Endothelial cell (in vitro differentiated cells): ENCODE measurements at places on chromosomes 2 and 18. TPM values are rescaled to one million over a fixed set of nuclear protein-coding genes. Genes with fewer than 3 reads are reported as not detected.

The PRKAG3 gene
- total RNA-seq, result not detected

DNA sequence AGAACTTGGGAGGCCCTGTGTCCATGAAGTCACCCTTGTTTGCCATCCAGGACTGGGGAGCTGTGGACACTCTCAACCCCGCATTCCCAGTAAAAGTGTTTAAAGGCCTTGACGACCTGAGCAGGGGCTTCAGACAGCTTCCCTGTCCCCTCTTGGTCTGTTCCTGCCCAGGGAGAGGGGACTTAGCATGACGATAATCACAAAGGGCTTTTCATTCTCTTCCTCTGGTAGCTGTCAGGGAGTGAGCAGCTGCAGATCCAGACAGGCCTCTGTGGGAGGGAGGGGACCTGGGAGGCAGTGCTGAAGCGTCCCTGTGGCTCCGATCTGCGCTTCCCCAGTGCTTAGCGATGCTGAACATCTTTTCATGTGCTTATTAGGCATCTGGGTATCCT lies 77.8 kb upstream of the HS6ST1 start:
- H3K36me3 ChIP-seq, result no peaks in the 10 kb centered on the region
- no peak for DNase-seq

- peaks cover 8% of the 10 kb centered on the region for H3K4me1 ChIP-seq
- DNase-seq, result no peak
- no peaks in the 10 kb centered on the region for H3K36me3 ChIP-seq
- H3K4me3 ChIP-seq, result no peak overlapping the region
- peaks cover 11% of the 10 kb centered on the region for H3K27me3 ChIP-seq
- H3K27ac ChIP-seq, result no peak overlapping the region
These were observed 87.8 kb downstream of the DDX1 start for GRCh38 chr2:15679386-15679924.

DNA sequence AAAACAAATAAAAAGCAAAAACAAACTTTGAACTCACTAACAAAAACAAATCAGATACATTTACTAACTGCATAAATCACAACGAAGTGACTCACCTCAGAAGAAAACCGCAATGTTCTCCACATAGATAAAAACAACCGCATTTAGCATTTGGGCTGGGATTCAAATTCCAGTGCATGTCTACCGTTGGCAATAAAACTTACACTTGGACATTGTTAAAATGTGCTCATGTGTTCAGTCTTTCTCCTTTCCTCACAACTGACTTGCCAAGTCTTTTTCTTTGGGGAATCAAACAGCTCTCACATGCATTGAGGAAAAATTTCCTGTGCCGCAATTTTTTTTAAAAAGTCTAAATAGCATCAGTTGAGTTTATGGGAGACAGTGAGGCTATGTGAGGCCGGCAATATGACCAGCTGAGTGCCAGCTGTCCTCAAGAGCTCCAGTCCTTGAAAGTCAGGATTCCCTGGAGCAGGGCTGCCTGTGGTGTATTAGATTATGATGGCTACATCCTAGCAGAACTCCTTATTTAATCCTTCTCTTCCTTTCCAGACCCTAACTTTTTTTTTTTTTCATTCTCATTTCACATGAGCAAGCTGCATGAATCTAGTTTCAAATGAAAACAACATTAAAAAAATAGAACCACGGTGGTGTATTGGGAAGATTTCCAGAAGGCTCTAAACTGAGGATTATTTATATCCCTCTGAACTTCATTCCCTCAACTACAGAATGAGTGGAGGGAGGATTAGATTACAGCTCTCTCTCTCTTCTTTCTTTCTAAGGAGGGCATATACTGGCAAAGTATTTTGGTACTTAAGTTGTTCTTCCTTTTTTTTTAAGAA lies 70.2 kb upstream of the MEIS1 start:
- H3K4me3 ChIP-seq, result no peak overlapping the region
- H3K27ac ChIP-seq, result no peak overlapping the region
- DNase-seq, result no peak
- no peaks in the 10 kb centered on the region for H3K27me3 ChIP-seq
- H3K4me1 ChIP-seq, result no peaks in the 10 kb centered on the region

GRCh38 chr2:75077909-75078308 lies 119.5 kb downstream of the POLE4 start:
- DNase-seq, result no peak
- no peak overlapping the region for H3K27ac ChIP-seq
- no peak overlapping the region for H3K4me3 ChIP-seq
- H3K36me3 ChIP-seq, result no peaks in the 10 kb centered on the region
- H3K27me3 ChIP-seq, result no peaks in the 10 kb centered on the region

DNA sequence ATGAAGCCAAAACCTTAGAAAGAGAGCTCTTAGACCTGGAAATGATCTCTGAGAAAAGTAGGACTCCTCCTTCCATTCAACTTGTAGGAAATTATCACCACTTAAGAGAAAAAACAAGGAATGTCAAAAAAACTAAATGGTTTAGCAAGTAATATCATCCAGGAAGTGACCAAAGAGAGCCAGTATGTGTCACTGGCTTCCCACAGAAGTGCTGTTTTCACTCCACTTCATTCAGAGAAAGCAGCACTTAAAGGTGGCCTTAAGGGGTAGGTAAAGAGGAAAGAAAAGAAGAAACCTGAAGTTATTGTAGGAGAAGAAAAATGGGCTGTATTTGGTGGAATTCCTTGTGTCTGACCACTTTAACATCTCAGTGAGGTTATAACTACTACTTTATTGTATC lies 414.4 kb upstream of the ETAA1 start:
- DNase-seq, result no peak
- no peak overlapping the region for H3K4me3 ChIP-seq
- H3K4me1 ChIP-seq, result no peaks in the 10 kb centered on the region
- no peaks in the 10 kb centered on the region for H3K27me3 ChIP-seq

The CDK5R2 gene
- 0.13 TPM for total RNA-seq

DNA sequence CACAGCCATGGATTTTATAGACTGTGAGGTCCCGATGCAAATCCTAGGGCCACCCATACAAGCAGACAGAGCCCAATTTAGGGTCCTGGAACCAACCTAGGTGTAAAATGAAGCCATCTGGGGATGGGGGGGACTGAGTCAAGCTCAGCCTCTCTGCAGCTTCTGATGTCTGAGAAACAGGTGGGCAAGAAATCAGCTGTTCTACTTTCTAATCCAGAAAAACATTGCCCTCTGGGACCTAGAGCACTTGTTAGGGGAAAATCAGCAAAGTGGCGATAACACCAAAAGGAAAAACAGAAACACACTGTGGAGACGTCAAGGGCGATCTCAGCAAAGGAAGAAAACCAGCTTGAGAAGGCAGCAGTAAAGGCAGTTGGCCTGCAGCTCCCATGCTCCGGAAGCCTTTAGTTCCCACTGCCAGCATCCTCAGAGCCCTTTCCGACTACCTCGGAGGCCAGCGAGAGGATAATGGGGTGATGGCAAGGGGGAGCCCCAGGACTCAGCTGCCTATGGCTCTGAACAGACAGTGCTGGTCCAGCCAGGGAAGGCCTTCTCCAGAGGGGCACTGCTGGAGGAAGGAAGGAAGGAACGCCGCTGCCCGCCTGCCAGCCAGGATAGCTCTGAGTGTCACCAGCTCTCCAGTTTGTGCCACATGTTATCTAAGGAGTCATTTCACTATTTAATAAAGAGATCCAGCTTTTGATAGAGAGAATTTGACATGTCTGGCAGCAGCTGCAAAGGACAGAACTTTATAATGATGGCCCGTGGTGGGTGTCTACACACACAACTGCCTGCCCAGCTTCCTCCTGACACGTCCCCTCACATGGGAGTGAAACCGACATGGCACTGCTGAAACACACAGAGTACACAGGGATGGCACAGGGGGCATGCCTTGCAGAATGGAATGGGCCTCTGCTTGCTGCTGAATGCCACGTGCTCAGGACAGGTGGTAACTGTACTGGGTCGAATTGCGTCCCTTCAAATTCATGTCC lies 37.7 kb downstream of the HS1BP3 start:
- H3K4me1 ChIP-seq, result peaks cover 34% of the 10 kb centered on the region
- peaks cover 3% of the 10 kb centered on the region for H3K36me3 ChIP-seq
- DNase-seq, result no peak

DNA sequence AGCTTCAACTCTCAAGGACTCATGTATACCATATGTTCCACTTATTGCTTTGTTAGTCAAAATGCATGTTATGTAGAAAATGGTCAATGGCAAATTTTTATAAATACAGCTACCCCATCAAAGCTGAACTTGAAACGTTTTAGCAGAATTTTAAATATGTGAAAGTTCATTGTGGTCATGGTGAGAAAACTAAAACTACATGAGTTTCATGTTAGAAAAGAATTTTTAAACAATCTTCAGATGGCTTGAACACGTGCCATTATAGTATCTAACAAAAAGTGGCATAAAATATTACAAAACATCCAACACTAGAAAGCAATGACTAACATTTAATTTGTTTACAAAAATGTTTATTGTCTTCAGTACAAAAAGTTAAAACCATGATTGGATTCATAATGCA lies 246.0 kb upstream of the KCNJ3 start:
- H3K27me3 ChIP-seq, result no peaks in the 10 kb centered on the region
- no peaks in the 10 kb centered on the region for H3K4me1 ChIP-seq
- H3K27ac ChIP-seq, result no peak overlapping the region
- H3K4me3 ChIP-seq, result no peak overlapping the region
- no peak for DNase-seq

DNA sequence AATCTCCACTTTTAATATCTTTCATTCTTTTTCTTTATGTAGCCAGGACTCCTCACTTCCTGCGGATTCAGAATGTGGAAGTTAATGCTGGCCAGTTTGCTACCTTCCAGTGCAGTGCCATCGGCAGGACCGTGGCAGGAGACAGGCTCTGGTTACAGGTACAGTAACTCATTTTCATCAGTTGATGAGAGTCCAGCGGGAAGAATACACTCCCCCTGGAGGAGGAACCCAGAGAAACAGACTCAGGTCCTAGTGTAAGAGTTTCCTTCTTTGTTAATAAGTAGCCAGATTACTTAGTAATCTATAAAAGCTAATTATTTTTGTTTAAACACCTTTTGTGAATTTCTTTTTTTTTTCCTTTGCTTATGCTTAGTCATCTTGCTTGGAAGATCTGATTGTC lies 359.4 kb downstream of the PTPRM start:
- H3K27ac ChIP-seq, result no peak overlapping the region
- H3K27me3 ChIP-seq, result peaks cover 11% of the 10 kb centered on the region
- peak; percentile 26 for DNase-seq
- H3K4me1 ChIP-seq, result peaks cover 33% of the 10 kb centered on the region

- DNase-seq, result no peak
- H3K36me3 ChIP-seq, result no peaks in the 10 kb centered on the region
- no peak overlapping the region for H3K4me3 ChIP-seq
- H3K4me1 ChIP-seq, result no peaks in the 10 kb centered on the region
- peaks cover 1% of the 10 kb centered on the region for H3K27me3 ChIP-seq
These were observed 88.0 kb downstream of the KYNU start for GRCh38 chr2:142965443-142965842.

The PSMA8 gene
- total RNA-seq, result not detected

DNA sequence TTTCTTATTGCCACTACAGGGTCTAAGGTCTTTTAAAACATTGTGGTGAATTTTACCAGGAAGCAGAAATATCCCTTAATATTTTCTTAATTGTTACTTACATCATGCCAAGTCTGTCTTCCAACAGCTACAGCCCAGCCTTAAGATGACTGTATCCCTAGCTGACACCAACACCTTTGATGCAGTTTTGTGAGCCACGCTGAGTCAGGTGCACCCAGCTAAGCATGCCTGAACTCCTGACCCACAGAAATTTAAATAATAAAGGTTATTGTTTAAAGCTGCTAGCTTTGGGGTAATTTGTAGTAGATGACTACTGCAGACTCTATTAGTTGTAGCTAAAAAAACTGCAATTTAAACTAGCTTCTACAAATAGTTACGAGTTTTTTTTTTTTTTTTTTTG lies 1757.9 kb upstream of the LRRTM1 start:
- H3K27ac ChIP-seq, result no peak overlapping the region
- H3K27me3 ChIP-seq, result peaks cover 2% of the 10 kb centered on the region
- no peak for DNase-seq
- no peak overlapping the region for H3K4me3 ChIP-seq

- H3K4me1 ChIP-seq, result no peaks in the 10 kb centered on the region
- no peak overlapping the region for H3K27ac ChIP-seq
- no peak overlapping the region for H3K4me3 ChIP-seq
- H3K27me3 ChIP-seq, result peaks cover 1% of the 10 kb centered on the region
These were observed 160.9 kb upstream of the EPC2 start for GRCh38 chr2:148483665-148484064.

The CAPN13 gene
- 0.44 TPM for total RNA-seq

The ORC4 gene
- total RNA-seq, result 41.3 TPM

- peaks cover 9% of the 10 kb centered on the region for H3K4me1 ChIP-seq
- peaks cover 3% of the 10 kb centered on the region for H3K36me3 ChIP-seq
- H3K4me3 ChIP-seq, result no peak overlapping the region
- no peak for DNase-seq
These were observed 58.4 kb upstream of the ACKR3 start for GRCh38 chr2:236511266-236511665.

- no peak for DNase-seq
- no peak overlapping the region for H3K27ac ChIP-seq
These were observed 170.6 kb upstream of the MYT1L start for GRCh38 chr2:2501454-2502200.

GRCh38 chr2:140442319-140442718 lies 1662.1 kb upstream of the NXPH2 start:
- H3K4me3 ChIP-seq, result no peak overlapping the region
- DNase-seq, result no peak
- H3K4me1 ChIP-seq, result no peaks in the 10 kb centered on the region
- H3K27ac ChIP-seq, result no peak overlapping the region
- H3K36me3 ChIP-seq, result no peaks in the 10 kb centered on the region

The HRH4 gene
- not detected for total RNA-seq

The HOXD12 gene
- not detected for total RNA-seq

GRCh38 chr18:54822872-54823845 lies 5.1 kb upstream of the RAB27B start:
- H3K27ac ChIP-seq, result no peak overlapping the region
- H3K27me3 ChIP-seq, result peaks cover 3% of the 10 kb centered on the region
- peaks cover 3% of the 10 kb centered on the region for H3K4me1 ChIP-seq
- DNase-seq, result no peak
- no peaks in the 10 kb centered on the region for H3K36me3 ChIP-seq
- H3K4me3 ChIP-seq, result no peak overlapping the region

The REEP1 gene
- 0.62 TPM for total RNA-seq

The CRYGC gene
- not detected for total RNA-seq

DNA sequence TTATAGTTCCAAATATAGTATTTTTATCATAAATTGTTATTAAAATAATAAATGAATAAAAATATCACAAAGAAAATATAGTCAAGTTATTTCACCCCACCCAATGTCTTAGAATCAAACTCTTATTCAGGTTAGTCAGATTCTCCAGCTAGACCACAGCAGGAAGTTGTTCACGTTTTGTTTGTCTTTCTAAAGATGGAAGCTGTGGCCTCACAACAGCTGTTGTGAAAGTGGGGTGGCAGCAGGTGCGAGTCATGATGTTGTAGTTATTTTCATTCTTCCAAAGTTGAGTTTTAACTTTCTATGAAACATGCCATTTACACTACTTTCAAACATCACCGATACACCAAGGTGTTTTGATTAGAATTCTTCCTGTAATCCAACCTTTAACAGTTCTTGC lies 272.9 kb downstream of the SLC8A1 start:
- H3K27ac ChIP-seq, result no peak overlapping the region
- no peaks in the 10 kb centered on the region for H3K27me3 ChIP-seq
- no peak overlapping the region for H3K4me3 ChIP-seq
- H3K4me1 ChIP-seq, result no peaks in the 10 kb centered on the region
- no peaks in the 10 kb centered on the region for H3K36me3 ChIP-seq

GRCh38 chr2:21860907-21861306 lies 737.1 kb downstream of the TDRD15 start:
- no peaks in the 10 kb centered on the region for H3K27me3 ChIP-seq
- H3K4me3 ChIP-seq, result no peak overlapping the region
- no peak for DNase-seq
